Right cardiac atrium (tissue), 5 donors: ENCODE measurements at places on chromosomes 16 and 17.

GRCh38 chr16:31331807-31332301, 23.1 kb upstream of the ITGAX start:
- DNase-seq = no peak

DNA sequence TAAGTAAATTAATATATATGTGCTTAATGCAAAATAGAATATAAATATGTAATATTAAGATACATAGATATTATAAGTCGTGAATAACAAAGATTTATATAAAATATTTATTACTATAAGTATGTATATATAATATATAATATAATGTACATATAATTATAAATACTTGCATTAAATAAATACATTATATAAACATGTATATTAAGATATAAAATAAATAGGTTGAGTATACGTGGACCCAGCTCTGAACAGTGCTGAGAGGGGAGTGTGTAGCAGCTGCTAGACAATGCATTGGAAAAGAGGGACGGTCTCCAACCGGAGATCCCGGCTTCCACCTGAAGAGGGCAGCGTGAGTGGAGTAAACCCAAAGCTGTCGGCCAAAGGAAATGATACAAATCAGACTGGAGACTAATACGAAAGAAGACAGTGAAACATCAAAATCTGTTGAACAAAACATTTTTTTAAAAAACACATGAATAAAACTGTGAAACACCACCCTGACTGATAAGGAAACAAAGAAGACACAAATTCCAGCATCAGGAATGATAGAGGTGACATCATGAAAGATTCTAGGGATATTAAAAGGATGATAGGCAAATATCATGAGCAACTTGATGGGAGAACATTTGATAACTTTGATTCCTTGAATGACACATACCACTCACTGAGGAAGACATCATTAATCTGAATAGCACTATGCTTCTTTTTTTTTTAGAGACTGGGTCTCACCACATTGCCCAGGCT, 125.4 kb upstream of the CHMP6 start:
- DNase-seq = peak; percentile 81

- no peak for DNase-seq
These were observed 8.8 kb downstream of the MLYCD start for GRCh38 chr16:83907631-83908250.

- no peak for DNase-seq
These were observed 8.9 kb downstream of the BAIAP2 start for GRCh38 chr17:81043725-81044427.

GRCh38 chr17:1203967-1204291, 24.1 kb upstream of the ABR start:
- DNase-seq = no peak

DNA sequence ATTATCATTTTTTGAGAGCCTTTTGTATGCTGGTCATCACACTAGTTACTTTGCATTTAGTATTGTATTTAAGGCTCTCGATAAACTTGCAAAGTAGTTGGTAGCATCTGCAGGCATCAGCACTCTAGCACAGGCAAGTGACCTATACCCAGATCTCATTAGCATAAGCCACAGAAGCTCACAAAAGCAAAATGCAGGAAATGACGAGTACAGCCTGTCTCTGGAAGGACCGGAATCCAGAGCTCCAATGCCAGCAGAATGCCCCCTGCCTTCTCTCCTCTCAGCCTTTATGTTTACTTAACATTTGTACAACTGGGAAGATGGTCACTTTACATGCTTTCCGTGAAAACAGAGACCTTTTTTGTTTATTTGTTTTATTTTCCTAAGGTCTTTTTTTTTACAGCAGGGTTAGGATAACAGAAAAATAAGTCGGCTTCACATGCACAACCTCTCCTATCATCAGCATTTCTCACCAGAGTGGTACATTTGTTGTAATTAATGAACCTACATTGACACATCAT, 45.4 kb upstream of the MYOCD start:
- DNase-seq = no peak

- no peak for DNase-seq
These were observed 36.2 kb downstream of the ZFPM1 start for GRCh38 chr16:88489163-88489741.

DNA sequence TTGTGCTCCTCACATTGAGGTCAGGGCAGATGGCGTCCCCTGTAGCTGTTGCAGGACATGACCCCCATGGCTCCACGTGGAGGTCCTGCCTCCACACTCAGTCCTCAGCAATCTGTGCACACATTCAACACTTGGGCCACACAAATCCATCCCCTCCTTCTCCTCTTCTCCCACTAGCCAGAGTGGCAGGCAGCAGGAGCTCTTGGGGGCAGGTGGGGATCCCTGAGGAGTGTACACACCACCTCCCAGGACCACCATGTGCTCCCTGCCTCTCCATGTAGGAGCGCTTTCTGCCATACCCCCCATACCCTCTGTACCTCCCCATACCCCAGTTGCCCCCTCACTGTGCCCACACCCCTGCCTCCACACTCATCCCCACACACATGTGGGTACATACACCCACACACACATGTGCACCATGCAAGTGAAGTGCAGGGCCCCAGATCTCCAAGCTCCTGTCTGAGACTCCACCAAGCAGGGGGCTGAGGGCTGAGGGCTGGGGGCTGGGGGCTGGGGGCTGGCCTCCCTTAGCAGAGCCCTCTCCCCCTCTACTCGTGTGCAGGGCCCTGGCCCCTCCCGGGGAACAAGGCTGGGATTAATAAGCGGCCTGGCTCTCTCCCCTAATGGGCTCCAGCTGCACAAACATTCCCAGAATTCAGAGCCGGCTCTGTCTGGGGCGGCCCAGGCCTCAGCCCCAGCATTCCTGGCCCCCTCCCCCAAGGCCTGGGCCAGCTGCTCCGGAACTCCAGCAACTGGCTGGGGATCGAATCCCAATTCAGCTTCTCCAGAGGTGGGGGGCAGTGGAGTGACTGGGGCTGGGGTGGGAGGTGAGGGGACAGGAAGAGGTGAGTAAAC, 48.2 kb upstream of the MEIOC start:
- no peak for DNase-seq

DNA sequence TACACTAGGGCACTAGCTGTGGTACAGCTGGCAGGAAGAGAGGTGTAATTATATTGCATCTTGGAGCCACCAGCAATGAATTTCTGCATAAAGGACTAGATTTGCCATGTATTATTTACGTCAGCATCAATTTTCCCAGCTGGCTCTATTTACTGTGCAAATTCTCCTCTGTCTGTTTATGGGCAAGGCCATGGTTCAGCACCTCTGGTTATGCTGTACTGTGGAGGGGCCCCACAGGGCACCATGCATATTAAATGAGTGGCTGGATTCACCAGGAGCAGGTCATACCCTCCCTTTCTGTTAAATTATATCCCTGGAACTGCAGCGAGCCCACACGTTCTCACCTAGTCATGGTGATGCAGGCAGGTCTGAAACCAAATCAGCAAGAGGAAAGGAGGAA, 19.8 kb downstream of the RAD51D start:
- no peak for DNase-seq

DNA sequence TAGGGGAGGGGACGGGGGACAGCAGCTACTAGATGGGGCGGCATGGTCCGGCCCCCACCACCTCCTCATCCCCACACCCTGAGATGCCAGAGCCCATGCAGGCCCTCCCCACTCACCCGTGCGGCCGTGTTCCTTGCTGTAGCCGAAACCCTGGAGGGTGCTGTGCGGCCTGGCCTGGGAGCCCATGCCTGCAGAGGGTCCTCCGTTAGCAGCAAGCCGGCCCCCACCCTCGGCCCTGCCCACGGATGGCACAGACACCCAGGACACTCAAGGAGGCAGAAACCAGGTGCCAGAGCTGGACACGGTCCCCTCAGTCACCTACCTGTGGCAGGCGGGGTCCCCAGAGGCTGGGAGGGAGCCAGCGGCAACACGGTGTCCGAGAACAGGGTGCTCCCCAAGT, 5.5 kb downstream of the TEPSIN start:
- peak; percentile 44 for DNase-seq

GRCh38 chr17:75976175-75976848, 2.7 kb downstream of the ACOX1 start:
- no peak for DNase-seq
